ENCODE measurements at places on chromosomes 5 and 9.

- DNase-seq = no peak
These were observed 32.7 kb upstream of the RIC1 start for GRCh38 chr9:5596173-5596572.

GRCh38 chr9:110064803-110065202, 143.2 kb downstream of the C9orf152 start:
- no peak for DNase-seq

DNA sequence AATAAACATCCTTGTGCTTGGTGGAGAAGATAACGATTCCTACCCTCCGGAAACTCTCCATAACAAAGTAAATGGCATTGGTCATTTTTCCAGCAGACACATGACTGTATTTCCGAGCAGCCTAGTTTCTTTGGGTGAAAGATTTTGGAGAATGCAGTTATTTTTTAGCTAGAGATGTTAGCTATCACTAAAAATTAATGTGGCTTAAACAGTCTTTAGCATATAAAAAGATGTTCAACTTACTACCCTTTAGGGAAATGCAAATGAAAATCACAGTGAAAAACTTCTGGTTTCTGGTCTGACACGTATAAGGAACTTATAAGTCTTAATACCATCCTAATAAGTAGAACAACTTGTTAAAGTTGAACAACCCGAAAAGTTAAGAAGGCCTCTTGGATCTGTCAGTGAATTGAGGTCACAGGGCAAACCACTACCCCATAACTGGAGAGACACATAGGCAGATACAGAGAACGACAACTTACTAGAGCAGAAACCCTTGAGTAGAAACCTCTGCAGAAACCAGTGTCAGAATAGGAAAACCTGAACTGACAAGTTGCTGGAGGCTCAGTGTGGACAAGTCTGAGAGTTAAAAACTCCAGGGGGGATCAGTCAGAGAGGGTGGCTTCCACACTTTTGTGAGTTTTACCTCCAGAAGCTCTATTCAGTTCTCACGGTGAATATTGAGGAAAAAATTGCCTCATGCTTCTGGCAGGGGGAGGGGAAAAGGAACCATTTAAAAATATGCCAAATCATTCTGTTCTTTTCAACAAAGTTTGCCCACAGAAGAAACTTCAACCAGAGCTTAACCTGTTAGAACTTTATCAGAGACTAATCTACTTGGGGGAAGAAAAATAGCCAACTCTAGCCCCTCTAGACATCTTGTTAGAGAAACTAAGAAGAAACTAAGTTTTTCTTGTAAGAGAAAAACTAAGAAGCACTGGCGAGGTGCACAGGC, 325.2 kb upstream of the RPS23 start:
- no peak for DNase-seq

GRCh38 chr9:37953775-37954437, 50.0 kb upstream of the SLC25A51 start:
- no peak for DNase-seq

- DNase-seq = no peak
These were observed 214.5 kb upstream of the RASA1 start for GRCh38 chr5:87053146-87053545.

DNA sequence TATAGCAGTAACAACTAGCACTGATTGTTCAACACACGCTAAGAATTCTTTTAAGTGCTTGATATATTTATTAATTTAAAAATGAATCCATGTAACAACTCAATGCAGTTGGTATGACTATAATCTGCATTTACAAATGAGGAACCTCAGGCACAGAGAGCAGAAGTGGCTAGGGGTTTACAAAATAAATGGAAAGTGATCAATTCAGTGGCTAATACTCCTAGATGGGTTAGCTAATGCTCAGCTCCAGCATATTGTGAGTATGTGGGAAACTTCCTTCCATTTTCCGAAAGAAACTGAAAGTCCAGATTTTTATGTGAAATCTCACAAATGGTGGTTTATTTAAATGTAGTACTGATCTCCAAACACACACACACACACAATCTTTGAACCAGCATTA, 128.0 kb downstream of the RFX3 start:
- DNase-seq = no peak

- DNase-seq = no peak
These were observed 4.2 kb upstream of the PSMD5 start for GRCh38 chr9:120846906-120847305.

- no peak for DNase-seq
These were observed 6.6 kb downstream of the RGS14 start for GRCh38 chr5:177364159-177364962.

GRCh38 chr5:179065703-179066102, 5.5 kb downstream of the ZNF354C start:
- no peak for DNase-seq

DNA sequence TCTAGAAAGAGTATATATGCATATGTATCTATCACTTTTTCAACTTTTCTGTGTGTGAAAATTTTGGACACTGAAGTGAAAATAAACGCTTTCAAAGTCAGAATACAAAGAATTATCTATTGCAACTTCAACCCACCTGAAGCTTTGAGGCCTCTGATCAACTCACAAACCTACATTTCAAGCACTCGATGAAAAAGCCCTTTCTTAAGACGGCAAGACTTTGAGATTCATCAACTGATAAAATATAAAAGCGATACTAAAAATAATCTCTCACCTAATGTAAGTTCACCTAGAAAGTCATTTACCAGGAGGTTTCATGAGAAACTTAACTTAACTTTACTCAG, 1.2 kb downstream of the GOLPH3 start:
- DNase-seq = no peak

DNA sequence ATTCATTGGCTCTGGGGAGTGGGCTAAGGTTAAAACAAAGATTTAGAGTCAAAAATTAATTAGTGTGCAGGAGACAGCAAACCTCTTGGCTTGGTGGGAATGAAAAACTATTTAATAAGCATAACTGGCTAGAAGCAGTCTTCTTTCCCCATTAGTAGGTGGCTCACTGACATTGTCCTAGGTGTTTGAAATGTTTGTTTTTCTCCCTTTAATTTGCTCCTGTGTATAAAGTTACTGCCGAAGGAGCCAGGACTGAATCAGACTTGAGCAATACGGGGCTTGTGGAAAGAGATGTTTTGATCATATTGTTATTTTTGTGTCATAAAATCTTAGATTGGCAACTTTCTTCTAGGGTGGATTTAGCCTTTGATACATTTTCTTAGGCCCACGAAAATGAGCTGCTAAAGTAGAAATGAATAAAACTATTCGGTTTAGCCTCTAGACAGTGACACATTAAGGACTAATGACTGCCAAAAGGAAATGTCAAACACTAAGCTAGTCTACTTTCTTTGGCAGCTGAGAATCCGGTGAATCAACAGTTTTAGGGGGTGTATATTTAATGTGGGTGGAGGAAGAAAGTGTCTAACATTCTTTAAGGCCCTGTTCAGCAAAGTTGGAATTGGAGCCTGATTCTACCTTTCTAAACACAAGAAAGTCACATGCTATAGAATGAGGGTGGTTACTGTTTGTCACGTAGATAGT, 30.2 kb downstream of the LRRTM2 start:
- no peak for DNase-seq

- no peak for DNase-seq
These were observed 108.9 kb downstream of the FOXD1 start for GRCh38 chr5:73339711-73340110.

GRCh38 chr9:7192266-7192665, 434.5 kb downstream of the KDM4C start:
- DNase-seq = no peak

GRCh38 chr5:143851383-143851782, 39.4 kb downstream of the HMHB1 start:
- DNase-seq = no peak

DNA sequence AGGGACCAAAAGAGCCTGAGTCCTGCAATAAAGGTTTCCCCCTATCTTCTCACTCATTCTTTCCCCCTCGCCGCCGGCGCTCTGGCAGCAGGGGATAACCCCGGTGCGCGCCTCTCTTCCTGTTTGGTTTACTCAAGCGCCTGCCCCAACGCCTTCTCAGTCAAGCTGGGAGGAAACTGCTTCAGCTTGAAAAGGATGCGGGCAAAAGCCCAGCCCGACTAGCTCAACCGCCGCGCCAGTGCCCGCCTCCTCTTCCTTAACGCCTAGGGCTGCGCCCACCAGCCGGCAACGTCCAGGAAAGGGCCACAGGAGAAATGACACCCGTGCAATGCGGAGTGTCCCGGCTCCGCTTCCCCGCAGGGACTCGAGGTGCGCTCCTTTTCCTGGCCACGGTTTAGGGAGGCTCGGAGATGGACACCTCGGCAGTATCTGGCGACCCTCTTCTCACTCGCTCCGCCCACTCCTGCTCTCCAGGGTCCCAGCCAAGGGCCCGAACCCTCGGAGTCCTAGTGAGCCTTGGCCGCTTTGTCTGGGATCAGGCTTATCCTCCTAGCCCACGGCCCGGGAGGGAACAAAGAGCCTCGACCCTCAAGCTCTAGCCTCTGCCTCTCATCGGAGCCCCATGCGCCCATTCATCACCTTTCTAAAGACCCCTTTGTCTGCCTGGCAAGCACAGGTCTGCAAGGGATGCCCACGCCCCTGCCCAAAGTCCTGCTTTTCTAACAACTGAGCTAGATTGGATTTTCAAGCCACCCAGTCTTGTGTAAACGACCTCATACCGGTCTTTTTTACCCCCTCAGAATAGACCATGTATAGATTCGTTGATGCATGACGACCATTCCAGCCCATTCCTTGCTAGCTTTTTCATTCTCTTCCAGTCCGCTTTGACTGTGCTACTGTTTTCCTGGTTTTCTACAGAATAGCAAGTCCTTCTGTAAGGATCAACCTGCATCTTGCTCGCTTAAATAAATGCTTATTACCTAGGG, 2.0 kb downstream of the ST8SIA4 start:
- DNase-seq = peak; percentile 85
